CD4-positive, CD25-positive, alpha-beta regulatory T cell (primary cell): ENCODE measurements at places on chromosomes 12 and 14. TPM values are rescaled to one million over a fixed set of nuclear protein-coding genes. Genes with fewer than 3 reads are reported as not detected.

DNA sequence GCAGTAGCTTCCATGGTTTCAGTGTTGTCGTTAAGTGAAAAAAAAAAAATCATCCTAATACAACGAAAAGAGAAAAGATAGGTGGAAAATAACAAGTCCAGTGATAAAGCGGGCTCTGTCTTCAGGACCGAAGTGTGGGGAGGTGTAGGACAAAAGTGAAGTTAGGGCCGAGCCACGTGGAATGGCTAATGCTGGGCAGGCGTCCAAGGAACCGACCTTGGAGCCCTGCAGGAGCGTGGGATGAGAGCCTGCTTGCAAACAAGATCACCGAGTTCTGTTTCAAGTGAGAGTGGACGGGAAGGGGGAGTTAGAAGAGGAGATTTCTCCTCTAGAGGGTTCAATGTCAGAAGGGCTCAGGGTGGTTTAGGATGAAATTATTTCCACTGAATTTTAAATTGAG, 22.2 kb downstream of the A2ML1 start:
- DNase-seq: no peak

- no peak for DNase-seq
Measured at GRCh38 chr14:52987514-52987913, 36.7 kb upstream of the FERMT2 start.

GRCh38 chr12:1919284-1919683, 832 bp upstream of the CACNA2D4 start:
- DNase-seq: no peak

GRCh38 chr12:132660052-132660451, 27.1 kb downstream of the POLE start:
- peak; percentile 34 for DNase-seq

GRCh38 chr12:71787580-71787979, 32.9 kb downstream of the RAB21 start:
- no peak for DNase-seq

DNA sequence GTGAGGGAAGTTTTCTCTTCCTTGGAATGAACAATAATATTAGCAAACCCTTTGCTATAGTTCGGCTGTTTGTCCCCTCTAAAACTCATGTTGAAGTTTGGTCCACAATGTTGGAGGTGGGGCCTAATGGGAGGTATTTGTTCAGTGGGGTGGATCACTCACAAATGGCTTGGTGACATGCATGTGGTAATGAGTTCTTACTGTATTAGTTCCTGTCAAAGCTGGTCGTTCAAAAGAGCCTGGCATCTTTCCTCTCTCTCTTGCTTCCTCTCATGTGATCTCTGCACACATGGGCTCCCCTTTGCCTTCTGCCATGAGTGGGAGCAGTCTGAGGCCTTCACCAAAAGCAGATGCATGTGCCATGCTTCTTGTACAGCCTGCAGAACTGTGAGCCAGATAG, 13.1 kb upstream of the PPP4R4 start:
- DNase-seq: no peak

GRCh38 chr14:106681568-106681967, 1155.2 kb downstream of the TMEM121 start:
- no peak for DNase-seq

DNA sequence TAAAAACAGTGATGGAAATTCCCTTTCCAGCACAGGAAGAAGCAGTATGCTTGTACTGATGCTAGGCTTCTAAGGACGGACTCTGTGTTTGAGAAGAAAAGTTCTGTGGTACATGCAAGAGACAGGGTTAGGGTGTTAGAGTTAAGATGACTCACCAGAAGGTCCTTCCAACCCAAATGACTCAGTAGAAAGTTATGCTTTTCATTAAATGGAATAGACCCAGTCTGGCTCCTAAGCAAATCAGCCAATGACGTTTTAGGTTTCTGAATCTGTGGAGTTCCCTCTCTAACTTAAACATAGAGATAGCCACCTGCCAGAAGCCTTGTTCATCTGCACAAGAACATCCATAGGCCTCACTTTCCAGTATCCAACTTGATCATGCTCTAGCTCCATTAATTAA, 5.7 kb downstream of the PTHLH start:
- DNase-seq: no peak

- DNase-seq: no peak
Measured at GRCh38 chr14:42013559-42013958, 406.9 kb downstream of the LRFN5 start.

- no peak for DNase-seq
Measured at GRCh38 chr12:50212071-50212467, 44.9 kb upstream of the CERS5 start.

- no peak for DNase-seq
Measured at GRCh38 chr14:76686646-76687045, 74.6 kb upstream of the VASH1 start.

- no peak for DNase-seq
Measured at GRCh38 chr14:93986955-93987354, 10.1 kb upstream of the CCDC197 start.

DNA sequence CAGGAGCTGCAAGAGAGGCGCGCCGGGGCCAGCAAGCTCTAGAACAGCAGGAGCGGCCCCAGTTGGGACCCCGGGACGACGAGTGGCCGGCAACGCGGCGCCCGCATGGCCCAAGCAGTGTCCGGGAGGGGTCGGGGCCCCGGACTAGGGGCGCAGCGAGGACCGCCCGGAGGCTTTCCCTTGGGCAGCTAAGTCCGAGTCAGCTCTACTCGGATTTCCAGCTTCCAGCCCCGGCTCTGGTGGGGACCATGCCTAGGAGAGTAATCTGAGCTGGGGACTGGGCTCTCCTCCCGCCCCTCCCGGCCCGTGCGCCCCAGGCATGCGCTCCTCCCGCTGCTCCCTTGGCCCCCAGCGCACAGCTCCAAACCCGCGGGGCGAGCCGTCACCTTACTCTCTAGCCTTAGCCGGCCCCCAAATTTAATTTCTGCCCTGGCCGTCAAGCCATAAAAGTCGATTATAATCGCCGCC, 41.6 kb upstream of the CAPRIN2 start:
- no peak for DNase-seq

- no peak for DNase-seq
Measured at GRCh38 chr12:3225796-3226180, 148.6 kb downstream of the TSPAN9 start.

DNA sequence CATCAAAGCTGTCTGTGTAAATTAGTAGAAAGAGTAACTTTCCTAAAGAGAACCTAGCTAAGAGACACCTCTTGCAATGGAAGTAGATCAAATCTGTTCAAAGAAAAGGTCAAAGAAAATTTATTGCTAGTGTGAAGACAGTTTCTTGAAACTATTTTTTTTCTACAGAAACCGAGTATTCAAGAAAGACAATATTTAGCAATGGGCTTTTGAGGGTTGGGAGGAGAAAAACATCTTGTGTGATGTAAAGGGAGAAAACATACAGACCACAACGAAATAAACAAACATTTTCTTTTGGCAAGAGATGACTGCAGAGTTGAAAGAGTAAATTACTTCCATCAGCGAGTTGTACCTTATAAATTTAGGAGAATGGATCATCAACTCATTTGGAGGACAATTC, 24.4 kb downstream of the NKX2-1 start:
- no peak for DNase-seq

GRCh38 chr14:73055251-73055650, 3.1 kb upstream of the RBM25 start:
- no peak for DNase-seq

DNA sequence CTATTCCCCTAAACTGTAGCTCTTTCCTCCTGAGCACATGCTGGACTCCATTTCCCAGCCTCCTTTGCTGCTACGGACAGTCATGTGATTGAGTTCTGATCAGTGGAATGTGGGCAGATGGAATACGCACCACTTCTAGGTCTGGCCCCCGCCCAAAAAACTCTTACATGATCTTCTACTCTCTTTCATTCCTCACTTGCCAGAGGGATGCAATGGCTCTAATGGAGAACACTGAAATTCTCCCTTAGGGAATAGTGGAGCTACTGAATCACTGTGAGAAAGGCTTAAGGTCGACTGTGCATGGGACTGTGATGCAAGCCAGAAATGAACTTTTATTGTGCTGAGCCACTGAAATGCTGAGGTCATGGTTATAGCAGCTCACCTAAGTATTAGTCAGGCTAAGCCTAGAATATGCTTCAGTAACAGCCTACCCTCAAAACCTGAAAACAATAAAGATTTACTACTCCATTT, 13.0 kb upstream of the TMED2 start:
- DNase-seq: no peak

DNA sequence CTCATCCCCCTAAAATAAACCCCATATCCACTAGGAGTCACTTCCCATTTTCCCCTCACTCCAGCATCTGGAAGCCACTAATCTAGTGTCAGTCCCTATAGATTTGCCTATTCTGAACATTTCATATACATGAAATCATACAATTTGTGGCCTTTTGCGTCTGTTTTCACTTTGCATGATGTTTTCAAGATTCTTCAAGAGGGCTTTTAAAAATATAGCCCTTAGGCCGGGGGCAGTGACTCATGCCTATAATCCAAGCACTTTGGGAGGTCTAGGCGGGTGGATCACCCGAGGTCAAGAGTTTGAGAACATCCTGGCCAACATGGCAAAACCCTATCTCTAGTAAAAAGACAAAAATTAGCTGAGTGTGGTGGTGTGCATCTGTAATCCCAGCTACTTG, 104.7 kb downstream of the VEZT start:
- no peak for DNase-seq

GRCh38 chr14:100824901-100825712, 811 bp upstream of the MEG3 start:
- DNase-seq: no peak

DNA sequence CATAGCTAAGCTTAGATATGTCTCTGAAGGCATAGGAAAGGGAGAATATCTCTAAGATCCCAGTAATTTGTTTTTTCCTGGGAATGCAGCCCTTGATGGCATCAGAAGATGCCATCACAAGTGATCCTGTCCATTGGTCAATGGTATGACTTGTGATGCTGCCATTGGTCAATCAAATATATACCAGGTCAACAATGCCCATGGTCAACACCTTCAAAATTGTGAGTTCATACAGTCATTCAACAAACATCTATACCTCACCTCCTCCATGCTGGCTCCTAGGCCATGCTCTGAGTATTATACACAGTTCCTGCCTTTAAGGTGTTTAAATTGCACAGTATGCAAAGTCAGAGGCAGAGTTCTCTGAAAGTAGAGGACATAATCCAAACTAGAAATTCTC, 19.3 kb upstream of the IL22 start:
- DNase-seq: no peak

GRCh38 chr12:466762-467161, 7.0 kb downstream of the B4GALNT3 start:
- DNase-seq: no peak

DNA sequence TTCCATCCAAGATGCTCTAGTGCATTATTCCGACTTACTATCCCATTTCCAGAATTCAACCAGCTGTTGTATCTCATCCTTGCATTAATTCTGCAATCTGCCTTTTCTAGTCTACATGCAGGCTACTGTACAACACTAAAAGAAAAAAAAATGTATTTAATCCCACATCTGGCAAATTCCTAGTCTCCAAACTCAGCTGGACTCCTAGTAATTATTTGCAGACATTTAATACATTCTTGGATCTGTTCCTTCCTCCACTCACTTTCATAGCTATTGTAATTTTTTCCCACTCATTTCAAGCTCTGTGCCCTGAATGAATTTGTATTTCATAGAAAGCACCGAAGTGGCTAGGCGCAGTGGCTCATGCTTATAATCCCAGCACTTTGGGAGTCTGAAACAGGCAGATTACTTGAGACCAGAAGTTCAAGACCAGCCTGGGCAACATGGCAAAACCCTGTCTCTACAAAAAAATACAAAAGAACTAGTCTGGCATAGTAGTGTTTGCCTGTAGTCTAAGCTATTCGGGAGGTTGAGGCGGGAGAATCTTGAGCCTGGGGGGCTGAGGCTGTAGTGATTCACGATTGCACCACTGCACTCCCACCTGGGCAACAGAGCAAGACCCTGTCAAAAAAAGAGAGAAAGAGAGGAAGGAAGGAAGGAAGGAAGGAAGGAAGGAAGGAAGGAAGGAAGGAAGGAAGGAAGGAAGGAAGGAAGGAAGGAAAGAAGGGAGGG, 39.5 kb upstream of the YAF2 start:
- no peak for DNase-seq

DNA sequence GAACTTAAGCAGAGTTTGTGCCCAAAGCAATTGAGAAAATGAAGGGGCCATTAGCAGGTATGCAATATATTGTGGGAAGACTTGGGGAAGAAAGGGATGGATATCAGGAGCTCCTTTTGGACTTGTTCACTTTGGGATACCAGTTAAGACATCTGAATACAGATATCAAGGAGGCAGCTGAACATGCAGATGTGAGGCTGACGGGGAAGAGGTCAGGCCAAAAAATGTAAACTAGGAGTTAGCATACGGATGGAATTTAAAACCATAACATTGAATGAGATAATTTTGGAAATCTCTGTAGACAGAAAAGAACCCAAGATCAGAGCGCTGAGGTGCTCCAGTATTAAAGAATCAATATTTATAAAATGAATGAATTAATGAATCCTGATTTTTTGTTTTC, 53.4 kb downstream of the OSBPL8 start:
- DNase-seq: no peak

DNA sequence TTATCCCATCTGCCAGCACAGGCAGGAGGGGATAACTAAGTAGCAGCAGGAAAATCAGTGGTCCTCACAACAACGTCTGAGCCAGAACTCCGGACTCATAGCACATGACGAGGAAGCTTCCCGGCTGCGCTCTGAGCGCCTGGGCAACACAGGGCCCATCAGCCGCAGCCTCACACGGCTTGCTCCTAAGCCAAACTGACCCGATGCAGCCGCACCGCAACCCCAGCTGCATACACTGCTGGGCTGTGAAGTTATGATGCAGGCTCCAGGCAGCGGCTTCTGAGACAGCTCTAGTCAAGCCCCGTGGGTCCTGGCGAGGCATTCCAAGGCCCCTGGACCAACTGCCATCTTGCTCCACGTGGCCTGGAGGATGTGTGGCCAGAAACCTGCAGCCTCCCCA, 28.1 kb downstream of the ZFYVE21 start:
- DNase-seq: no peak

- no peak for DNase-seq
Measured at GRCh38 chr12:106138633-106139421, at the start of gene NUAK1. Gene NUAK1, minus strand, starts transcription at chr12:106138954. Its CDS starts 301 bp downstream, at chr12:106138653.

DNA sequence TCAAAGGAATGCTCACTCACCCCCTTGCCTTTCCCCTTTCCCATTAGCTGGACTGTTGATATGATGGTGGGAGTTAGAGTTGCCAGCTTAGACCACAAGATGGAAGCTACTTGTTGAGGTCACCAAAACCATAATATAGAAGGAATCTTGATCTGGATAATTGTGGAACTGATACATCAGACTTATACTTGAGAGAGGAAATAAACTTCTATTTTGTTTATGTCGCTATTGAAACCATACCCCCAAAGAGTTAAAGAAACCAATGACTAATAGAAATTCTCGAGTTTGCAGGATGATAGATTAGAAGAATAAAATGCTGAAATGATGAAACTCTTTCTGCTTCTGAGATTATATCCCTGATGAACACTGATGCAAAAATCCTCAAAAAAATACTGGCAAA, 37.9 kb downstream of the TDG start:
- DNase-seq: no peak

ADGRD1 gene
- not detected for total RNA-seq

LMO3 gene
- total RNA-seq: not detected

HCAR2 gene
- not detected for total RNA-seq

KRT2 gene
- total RNA-seq: 0.42 TPM

TAS2R10 gene
- not detected for total RNA-seq

CLEC4A gene
- total RNA-seq: 1.4 TPM

KCNK10 gene
- not detected for total RNA-seq

MYH6 gene
- total RNA-seq: not detected

TSPAN31 gene
- total RNA-seq: 8.7 TPM

CCDC196 gene
- total RNA-seq: not detected

MSI1 gene
- not detected for total RNA-seq

AQP6 gene
- total RNA-seq: not detected

AQP2 gene
- total RNA-seq: not detected

MAP1LC3B2 gene
- total RNA-seq: 2.2 TPM
